Psoas muscle (tissue), 8 donors: ENCODE measurements at places on chromosomes 13 and 19. TPM values are rescaled to one million over a fixed set of nuclear protein-coding genes. Genes with fewer than 3 reads are reported as not detected.

DNA sequence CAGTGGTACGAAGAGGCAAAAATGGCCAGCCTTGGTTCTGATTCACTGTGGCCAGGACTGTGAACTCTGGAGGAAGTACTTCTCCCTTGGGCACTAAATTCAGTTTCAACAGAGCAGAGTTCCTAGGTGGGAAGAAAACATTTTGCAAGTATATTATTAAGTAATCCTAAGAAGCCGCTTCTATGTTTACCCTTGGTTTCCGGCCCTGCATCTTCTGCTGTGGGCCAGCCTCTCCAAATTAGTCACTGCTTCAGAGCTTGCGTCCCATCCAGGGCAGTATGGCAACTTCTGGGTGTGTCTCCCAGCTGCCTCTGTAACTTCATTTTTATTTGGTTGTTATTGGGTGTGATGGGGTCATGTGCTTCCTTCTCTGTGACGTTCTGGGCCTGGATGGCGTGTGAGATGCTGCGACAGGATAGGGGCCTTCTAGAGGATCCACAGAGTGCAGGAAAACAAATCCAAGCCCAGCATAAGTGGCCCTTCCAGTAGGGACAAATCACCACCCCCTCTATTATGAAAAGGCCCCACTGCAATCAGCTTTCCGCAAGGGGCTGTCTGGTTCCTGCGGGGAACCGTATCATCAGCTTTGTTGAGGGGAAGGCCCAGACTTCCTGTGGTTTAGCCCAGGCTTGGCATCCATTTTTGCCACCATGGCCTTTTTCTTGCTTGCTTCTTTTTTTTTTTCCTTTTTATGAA is 55.1 kb upstream of the C1QTNF9 start:
- DNase-seq = no peak

The KCNN4 gene
- 0.50 TPM for total RNA-seq

The TJP3 gene
- total RNA-seq = 0.49 TPM

DNA sequence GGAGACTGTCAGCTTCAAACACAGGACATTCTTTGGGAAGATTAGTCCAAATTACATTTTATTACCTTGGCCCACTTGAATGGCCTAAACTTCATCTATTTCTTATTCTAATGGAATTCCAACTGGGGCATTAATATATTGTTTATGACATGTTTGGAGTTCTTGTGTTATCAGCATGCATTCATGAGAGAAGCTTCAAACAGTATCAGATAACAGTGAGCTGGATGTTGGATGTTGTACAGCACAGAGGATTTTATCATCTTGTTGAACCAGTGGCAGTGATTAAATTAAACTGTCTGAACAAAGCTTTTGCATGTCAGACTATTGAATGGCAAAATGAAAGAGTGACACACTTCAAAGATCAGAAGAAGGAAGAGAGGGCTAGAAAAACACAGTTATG is 50.0 kb downstream of the MZT1 start:
- DNase-seq = no peak

The PROZ gene
- total RNA-seq = not detected

GRCh38 chr19:571566-571974 is 826 bp upstream of the BSG start:
- no peak for DNase-seq

The ZNF208 gene
- total RNA-seq = 0.76 TPM

- DNase-seq = no peak
Observed at GRCh38 chr13:36030670-36031331, 100.4 kb downstream of the DCLK1 start.

DNA sequence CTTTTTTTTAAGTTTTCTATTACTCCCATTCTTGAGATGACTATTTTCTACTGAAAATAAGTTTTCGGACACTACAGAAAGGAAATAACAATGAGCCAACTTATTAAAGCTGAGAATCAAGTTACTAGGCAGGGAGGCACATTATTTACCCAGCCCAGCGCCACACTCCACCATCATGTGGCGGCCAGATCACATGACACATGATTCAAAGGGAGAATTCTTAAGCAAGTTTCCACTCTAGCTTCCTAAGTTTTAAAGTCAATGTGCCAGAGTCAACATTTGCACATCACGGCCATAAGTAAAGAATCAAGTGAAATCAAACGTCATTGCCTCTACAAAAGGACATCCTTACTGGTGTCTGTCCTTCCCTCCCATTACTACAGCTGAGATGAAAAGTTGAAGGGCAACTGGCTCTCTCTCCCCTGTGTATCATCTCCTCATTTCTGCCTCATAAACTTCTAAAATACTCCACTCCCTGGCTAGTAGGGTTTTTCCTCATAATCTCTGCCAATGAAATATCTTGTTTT is 81.7 kb downstream of the KLF12 start:
- no peak for DNase-seq

- no peak for DNase-seq
Observed at GRCh38 chr13:26017932-26018665, 33.7 kb downstream of the SHISA2 start.

- DNase-seq = no peak
Observed at GRCh38 chr13:24183741-24184182, 23.2 kb downstream of the SPATA13 start.

DNA sequence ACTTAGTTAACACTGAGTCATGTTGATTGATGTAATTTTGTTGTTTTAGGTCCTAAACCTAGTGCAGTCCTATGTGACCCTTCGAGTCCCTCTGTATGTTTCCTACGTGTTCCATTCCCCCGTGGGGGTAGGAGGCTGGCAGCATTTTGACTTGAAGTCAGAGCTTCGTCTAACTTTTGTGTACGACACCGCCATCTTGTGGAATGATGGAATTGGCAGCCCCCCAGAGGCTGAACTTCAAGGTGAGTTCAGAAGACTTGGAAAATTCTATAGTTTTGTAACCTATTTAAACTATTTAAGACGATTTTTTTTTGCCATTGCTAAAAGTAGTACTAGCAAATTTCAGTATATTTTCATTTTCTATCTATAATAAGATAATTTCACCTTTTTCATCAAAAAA is 117.9 kb downstream of the STOML3 start:
- DNase-seq = peak; percentile 65

The ISOC2 gene
- 44.5 TPM for total RNA-seq

DNA sequence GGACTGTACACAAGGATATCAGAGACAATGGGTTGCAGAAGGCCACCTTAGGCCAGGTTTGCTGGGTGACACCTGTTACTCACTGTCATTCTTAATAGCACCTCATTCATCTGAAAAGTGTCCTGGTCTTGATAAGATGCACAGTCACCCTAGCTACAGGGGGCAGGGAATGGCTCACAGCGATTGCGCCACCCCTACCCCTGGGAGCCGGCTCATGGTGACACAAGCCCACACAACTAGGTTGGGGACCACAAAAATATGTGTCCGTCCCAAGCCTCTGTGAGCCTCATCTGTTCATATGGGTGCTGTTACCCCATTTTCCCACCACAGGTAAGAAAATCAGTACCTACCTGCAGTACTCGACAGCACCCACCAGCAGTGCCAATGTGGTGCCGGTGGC is 23.4 kb downstream of the MED26 start:
- no peak for DNase-seq

- no peak for DNase-seq
Observed at GRCh38 chr13:87906411-87906810, 235.2 kb downstream of the SLITRK5 start.

The FBXW9 gene
- total RNA-seq = 2.0 TPM

DNA sequence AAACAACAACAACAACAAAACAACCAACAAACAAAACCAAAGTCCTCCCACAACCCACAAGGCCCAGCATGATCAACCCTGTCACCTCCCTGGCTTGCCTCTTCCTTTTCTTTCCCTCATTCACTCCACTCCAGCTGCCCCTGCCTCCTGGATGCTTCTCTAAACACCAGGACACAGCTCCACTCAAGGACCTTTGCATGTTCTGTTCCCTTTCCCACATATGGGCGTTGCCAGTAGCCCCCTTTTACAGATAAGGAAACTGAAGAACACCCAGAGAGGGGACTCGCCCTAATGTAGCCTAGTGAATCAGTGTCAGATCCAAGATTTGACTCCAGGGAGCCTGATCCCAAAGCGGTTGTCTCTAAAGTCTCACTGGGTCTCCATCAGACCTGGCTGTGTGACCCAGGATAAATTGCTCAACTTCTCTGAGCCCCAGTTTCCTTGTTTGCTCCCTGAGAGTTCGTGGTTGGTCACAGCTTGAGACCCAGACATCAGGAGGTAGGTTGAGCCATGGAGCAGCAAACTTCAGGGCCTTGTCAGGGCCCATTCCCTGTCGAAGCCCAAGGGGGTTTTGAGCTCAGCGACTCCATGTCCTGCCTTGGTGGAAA is 3.0 kb upstream of the DOCK6 start:
- no peak for DNase-seq

- DNase-seq = no peak
Observed at GRCh38 chr13:32134241-32135055, 102.9 kb downstream of the FRY start.

The MARK4 gene
- 35.9 TPM for total RNA-seq

DNA sequence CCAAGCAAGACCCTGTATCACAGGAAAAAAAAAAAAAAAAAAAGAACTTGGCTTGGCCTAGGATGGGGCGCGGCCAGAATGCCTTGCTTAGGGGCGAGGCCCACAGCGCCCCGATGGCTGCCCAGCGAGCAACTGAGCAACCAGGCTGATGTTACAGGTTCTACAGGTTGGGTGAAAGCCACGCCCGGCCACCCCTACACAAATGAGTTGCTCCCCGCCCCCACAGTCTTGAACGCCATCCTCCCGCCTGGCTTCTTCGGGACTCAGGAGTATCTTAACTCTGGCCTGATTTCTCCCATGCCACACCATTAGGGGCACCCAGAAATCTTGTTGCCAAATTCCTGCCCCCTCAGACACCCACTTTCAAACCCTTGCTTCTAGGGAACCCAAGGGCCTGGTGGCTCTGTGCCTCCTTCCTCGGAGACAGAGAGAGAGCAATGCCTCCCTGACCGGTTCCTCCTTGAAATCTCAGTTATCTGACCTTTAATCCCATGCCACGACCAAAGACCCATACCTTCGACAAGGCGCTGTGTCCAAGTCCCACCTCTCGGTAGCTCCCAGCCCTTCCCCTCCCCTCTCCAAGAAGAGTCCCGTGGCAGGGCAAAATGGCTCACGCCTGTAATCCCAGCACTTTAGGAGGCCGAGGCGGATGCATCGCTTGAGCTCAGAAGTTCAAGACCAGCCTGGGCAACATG is 1.1 kb upstream of the CBLC start:
- no peak for DNase-seq

The HOMER3 gene
- total RNA-seq = 61.4 TPM

DNA sequence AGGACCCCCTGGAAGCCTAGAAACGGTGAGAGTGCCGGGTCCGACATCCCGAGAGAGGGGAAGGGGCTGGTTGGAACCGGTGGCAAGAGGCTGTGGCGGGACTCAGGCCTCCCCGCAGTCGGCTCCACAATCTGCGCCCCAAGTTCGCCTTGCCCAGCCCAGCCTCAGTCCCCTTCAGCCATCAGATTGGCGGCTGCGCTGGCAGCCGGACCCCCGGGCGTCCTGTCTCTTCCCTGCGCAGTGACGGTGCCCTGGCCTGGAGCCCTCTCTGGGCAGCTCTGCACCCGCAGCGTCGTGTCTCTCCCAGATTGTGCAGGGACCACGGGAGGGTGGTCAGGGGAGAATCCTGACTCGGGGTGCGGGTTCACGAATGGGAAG is 315 bp downstream of the ZNF492 start:
- DNase-seq = no peak

- no peak for DNase-seq
Observed at GRCh38 chr19:10268071-10268470, 2.8 kb upstream of the ICAM1 start.

GRCh38 chr13:41588899-41589298 is 131.5 kb downstream of the RGCC start:
- no peak for DNase-seq

GRCh38 chr19:16199275-16199932 is 1.7 kb downstream of the AP1M1 start:
- DNase-seq = no peak

DNA sequence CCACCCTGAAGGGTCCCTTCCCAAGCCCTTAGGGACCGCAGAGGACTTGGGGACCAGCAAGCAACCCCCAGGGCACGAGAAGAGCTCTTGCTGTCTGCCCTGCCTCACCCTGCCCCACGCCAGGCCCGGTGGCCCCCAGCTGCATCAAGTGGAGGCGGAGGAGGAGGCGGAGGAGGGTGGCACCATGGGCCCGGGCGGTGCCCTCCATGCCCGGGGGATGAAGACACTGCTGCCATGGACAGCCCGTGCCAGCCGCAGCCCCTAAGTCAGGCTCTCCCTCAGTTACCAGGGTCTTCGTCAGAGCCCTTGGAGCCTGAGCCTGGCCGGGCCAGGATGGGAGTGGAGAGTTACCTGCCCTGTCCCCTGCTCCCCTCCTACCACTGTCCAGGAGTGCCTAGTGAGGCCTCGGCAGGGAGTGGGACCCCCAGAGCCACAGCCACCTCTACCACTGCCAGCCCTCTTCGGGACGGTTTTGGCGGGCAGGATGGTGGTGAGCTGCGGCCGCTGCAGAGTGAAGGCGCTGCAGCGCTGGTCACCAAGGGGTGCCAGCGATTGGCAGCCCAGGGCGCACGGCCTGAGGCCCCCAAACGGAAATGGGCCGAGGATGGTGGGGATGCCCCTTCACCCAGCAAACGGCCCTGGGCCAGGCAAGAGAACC is 1.5 kb downstream of the EGLN2 start:
- no peak for DNase-seq

GRCh38 chr13:33099860-33100259 is 83.6 kb downstream of the KL start:
- DNase-seq = no peak

GRCh38 chr13:93786846-93787489 is 560.4 kb downstream of the GPC6 start:
- no peak for DNase-seq

The CGB8 gene
- not detected for total RNA-seq

DNA sequence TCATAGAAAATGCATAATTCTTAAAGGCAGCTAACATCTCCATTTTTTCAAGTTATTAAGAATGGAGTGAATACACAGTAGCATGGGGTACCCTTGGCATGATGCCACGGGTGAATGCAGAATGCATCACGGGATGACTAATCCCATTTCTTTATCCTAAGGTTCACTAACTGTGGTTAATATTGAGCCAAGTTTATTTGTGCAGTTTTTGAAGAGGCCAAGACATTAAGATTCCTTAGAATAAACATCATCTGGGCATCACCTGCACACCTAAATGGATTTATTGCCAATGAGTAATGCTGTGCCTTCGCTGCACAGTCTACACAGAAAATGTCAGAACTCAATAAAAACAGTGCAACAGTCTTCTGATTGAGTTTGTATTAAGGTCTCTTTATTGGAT is 333.1 kb downstream of the GPC6 start:
- no peak for DNase-seq
